ENCODE measurements at places on chromosomes 13 and 19.

DNA sequence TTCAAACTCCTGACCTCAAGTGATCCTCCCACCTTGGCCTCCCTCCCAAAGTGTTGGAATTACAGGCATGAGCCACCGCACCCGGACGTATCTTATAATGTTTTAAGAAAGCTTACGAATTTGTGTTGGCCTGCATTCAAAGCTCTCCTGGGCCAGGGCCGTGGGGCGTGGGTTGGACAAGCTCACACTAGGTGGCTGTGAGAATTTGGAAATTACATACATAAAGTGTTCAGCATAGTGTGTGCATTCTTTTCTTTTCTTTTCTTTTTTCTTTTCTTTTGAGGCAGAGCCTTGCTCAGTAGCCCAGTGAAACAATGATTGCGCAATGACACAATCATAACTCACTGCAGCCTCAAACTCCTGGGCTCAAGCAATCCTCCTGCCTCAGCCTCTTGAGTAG is 2.6 kb downstream of the ZSWIM4 start:
- DNase-seq: no peak

GRCh38 chr13:113742000-113742441 is 17.0 kb upstream of the TMEM255B start:
- peak; percentile 81 for DNase-seq

DNA sequence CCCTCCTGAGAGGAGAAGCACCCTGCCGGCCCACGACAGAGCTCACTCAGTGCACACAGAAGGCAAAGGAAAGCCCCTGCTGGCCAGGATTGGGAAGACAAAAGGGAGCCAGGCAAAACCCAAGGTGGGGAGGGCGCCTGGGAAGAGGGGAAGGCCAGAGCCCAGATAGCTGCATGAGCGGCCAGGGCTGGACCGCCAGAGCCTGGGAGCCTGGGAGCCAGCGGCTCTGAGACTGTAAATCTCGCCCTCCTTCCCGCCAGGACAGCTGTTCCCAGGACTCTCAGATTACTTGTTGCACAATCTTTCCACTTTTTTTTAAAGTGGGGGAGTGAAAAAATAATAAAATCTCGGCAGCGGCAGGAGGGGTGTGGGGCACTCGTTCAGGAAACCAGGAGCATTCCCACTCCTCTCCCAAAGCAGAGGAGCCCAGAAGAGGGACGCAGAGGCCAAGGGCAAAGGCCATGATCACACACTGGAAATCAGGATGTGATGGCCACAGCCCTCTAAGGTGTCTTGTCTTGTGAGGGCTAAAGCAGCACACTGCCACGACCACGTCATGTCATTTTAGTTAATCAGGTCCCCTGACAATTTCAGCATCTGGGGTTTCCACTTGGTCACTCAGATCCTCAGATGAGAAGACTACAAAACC is 19.6 kb upstream of the EPHX3 start:
- peak; percentile 93 for DNase-seq

- DNase-seq: no peak
Measured at GRCh38 chr13:81714513-81714912, 1373.6 kb upstream of the SPRY2 start.

DNA sequence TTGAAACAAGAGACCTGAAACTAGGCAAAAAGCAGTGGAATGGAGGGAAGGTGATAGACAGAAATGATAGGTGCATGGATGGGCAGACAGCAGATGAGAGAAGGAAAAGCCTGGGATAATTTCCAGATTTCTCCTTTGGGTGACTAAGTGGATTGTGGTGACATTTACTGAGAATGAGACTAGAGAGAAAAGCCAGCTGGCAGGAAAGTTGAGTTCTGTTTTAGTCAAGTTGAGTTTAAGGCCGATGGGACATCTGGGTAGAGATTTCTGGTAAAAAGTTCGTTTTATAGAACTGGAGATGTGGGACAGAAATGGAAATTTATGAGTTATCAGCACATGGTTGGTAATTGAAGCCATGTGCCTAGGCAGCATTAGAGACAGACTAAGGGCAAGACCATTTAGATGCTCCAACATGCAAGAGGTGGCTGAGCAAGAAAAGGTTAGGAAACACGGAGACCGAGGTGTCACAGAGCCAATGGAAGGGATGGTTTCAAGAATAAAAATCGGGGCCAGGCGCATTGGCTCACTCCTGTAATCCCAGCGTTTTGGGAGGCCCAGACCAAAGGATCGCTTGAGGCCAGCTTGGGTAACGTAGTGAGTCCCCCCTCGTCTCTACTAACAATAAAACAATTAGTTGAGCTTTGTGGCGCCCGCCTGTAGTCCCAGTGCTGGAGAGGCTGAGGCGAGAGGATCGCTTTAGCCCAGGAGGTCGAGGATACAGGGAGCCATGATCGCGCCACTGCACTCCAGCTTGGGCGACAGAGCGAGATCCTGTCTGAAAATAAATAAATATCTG is 9.6 kb upstream of the DGKH start:
- DNase-seq: no peak

DNA sequence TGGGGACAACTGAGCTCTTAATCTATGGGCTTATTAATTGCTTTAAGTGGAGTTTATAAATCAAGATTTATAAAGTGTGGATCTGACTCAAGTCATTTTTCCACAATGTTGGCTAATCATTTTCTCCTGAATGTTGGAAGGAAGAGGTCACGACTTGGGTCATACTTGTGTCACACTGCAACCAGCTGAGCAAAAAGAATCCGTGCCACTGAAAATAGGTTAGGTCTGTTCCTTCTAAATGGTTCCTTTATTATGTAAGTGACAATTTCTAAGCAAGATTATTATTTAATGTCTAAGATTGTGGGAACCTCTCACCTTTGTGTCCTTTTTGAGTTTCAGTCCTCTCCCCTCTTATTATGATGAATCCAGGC is 178.6 kb downstream of the SHISA2 start:
- no peak for DNase-seq

DNA sequence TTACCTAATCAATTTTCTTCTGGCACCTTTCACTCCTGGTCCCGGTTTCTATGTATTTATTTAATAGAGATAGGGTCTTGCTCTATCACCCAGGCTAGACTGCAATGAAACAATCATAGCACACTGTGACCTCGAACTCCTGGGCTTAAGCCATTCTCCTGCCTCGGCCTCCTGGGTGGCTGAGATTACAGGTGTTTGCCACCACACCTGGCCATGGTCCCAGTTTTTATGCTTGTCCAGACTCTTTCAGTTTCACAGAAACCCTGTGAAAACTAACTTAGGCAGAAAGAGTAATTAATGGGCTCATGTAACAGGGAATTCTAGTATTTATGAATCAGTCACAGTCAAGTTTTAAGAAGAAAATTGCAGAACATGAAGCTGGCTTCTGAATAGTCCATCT is 9.0 kb upstream of the STK24 start:
- DNase-seq: no peak

DNA sequence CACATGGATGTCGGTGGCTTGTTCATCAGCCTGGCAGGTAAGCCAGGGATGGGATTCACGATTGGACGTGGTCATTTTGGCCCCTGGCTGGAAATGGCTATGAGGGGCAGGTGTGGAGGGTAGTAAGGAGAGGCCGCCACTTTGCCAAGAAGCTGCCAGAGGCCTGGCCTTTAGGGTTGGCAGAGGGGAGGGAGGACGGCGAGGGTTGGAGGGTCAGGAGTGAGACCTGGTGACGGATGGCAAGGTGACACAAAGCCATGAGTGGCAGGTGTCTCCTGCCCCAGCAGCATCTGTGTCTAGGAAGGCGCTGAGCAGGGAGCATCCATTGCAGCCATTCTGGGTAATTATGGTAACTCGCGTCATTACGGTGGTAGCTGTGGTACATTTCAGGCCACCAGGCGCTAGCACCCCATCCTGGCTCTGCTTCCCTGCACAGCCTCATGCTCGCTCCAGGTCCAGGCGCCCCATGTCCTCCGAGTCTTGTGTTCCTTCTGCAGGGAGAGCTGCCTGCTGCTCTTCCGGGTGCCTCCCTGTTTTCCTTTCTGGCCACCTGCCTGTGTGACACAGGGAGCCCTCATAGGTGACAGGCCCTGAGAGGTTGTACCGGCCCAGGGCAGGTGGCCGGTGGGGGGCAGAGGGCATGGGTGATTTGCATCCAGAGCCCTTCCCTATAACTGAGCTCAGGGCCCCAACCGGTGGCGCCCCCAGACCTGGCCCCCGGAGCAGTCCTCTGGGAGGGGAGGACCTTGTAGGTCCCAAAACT is 4.2 kb downstream of the SSBP4 start:
- DNase-seq: no peak

DNA sequence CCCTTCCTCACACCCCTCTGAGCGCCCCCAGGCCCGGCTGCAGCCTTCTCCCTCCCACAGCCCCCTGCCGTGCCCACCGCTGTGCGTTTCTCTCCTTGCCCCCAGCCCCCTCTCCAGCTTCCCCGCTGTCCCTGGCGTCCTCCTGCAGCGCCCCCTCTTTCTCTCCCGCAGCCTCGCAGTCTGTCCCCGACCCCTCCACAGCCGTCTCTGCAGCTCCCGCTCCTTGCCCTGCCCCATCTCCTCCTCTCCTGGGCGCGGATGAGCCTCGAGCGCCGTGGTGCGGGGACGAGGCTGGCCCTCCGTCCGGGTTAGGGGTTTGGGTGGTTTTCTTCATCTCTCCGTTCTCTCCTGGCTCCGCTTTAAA is 1.1 kb downstream of the KMT5C start:
- DNase-seq: no peak

- DNase-seq: no peak
Measured at GRCh38 chr13:44292545-44292944, 81.1 kb upstream of the SERP2 start.

- peak; percentile 6 for DNase-seq
Measured at GRCh38 chr13:84433024-84433423, 550.8 kb upstream of the SLITRK1 start.

- no peak for DNase-seq
Measured at GRCh38 chr13:106586648-106587166, 18.8 kb upstream of the ARGLU1 start.
